ENCODE measurements at places on chromosomes 5 and 9. TPM values are rescaled to one million over a fixed set of nuclear protein-coding genes. Genes with fewer than 3 reads are reported as not detected.

The GLDC gene
- 1.1 TPM for total RNA-seq

The PRDM9 gene
- total RNA-seq, result not detected

The FBP2 gene
- not detected for total RNA-seq

The BAAT gene
- 0.07 TPM for total RNA-seq

The IFNA2 gene
- total RNA-seq, result not detected

The ADAMTS2 gene
- not detected for total RNA-seq
